AG04449 (cell line): ENCODE measurements at places on chromosomes 3 and 15.
A peak's percentile ranks its signal among the peaks of the same experiment; 100 is the strongest.

DNA sequence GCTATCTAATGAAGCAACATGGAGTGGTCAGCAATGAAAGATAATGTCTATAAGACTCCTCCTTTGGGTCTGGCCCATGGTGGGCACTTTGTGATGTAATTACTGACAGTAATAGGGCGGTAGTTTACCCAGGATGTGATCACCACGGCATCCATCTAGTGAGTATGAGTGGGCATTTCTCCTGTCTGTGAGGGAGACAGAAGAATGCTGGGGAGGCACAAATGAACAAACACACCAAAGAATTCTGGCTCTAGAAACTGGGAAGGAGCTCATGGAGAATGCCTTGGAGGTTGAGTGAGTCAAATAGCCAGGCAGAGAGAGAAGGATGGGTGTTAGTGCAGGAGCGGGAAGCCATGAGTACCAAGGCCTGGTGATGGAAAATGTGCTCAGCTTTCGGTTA, 217.5 kb downstream of the WNT5A start:
- DNase-seq = no peak

DNA sequence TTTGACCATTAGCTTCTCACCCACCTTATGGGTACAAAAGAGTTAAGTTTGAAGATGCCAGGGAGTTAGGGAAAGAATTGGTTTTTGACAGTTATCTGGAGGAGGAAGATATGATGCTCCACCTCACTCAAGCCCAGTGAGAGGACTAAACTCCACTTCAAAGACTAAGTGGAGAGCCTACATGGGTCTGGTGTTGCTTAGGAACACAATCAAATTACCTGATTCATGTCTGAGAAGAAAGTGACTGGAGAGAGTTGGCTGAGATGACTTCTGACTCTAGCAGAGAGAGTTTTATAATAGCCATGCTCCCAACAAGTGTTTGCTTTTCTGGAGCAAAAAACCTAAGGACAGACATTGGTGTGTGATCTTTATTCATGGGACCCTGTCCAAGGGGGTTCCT, 43.3 kb downstream of the SUCNR1 start:
- no peak for DNase-seq

- no peak for DNase-seq
Observed at GRCh38 chr3:53109891-53110771, 20.1 kb downstream of the RFT1 start.

- DNase-seq = no peak
Observed at GRCh38 chr15:61084944-61085367, 144.1 kb downstream of the RORA start.

- no peak for DNase-seq
Observed at GRCh38 chr3:128432301-128432970, 34.3 kb downstream of the DNAJB8 start.

GRCh38 chr15:94626949-94627348, 395.6 kb downstream of the MCTP2 start:
- no peak for DNase-seq

DNA sequence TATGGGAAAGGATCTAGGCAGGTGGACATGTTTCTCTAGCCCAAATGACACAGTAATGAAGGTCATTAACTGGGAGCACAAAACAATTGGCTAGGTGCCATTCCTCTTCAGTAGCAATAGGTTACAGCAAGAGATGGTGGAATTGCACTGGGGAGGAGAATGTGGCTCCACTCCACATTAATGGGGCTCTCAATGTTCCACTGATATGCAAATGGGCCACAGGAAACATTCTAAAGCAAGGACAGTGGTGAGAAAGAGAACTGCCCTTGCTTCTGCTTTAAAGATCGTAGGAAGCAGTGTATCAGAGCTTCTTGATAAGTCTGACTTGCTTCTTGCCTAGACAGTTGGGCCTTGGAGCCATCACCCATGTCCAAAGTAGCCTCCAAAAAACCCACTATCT, 271.4 kb upstream of the PPP2R3A start:
- no peak for DNase-seq

DNA sequence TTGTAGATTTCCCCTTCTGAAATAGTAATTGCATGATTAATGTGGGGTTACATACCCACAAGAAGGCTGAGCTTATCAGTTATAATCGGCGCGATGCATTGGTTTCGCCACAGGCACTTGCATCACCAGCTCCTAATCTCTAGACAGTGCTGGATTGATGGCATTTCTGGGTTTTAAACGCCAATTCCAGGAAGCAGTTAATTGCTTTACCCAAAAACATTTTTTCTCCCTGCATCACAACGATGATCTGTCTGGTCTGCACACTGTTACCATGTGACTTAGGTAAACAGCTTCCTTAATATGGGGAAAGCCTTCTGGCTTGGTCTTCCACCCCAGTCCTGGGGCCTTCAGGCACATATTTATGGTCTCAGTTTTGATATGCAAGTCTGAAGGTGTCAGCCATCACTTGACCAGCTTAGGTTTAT, 70.0 kb upstream of the HEG1 start:
- DNase-seq = peak; percentile 99

GRCh38 chr3:107997671-107998070, 93.2 kb downstream of the CD47 start:
- DNase-seq = no peak

DNA sequence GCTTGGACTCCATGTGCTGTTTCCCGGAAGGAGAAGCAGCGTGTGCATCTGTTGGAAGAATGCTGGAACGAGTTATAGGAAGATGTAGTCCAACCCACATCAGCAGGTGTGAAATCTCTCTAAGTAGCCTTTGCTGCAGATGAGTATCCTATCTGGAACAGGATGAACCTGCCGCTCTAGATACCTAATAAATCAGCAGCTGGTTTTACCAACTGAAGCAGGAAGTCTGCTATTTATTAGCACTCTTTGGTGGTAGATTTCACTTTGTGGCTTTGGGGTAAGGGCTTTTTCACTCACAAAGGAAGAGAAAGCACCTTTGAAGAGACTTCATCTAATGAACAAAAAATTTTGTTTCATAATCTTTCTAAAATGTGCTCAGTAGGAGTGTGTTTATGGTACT, 66.4 kb downstream of the DCUN1D1 start:
- no peak for DNase-seq

- DNase-seq = no peak
Observed at GRCh38 chr3:190558316-190558715, 44.4 kb downstream of the IL1RAP start.

- DNase-seq = no peak
Observed at GRCh38 chr3:170657312-170657711, 71.4 kb upstream of the SLC7A14 start.

DNA sequence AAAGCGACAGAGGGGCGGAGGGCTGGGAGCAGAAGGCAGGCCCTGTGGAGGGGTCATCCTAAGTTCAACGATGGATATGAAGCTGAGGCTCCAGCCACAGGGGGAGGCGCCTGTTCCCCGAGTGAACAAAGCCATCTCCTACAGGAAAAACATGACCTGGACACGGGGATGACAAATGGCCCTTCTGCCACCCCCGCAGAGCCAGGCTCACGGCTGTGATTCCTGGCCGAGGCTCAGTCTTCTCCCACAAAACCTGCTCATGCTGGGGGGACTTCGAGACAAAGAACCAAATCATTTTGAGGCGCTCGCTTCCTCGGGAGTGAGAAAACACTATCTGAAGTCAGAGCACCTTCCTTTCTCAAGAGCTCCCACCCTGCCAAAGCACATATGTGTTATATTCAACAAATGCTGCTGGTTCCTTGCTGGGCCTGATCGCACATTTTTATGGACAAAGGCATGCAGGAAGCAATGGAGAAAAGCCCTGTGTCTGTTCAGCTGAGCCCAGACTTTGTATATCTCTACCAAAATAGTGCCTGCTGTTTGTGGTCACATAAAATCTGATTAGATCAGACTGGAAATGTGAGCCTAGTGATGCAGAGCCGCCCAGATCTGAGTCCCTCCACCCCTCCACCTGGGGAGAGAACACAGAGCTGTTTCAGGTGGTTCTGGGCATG, 5.6 kb downstream of the RBP1 start:
- DNase-seq = no peak
